Jurkat, Clone E6-1 (cell line): ENCODE measurements at places on chromosomes 4 and X.

DNA sequence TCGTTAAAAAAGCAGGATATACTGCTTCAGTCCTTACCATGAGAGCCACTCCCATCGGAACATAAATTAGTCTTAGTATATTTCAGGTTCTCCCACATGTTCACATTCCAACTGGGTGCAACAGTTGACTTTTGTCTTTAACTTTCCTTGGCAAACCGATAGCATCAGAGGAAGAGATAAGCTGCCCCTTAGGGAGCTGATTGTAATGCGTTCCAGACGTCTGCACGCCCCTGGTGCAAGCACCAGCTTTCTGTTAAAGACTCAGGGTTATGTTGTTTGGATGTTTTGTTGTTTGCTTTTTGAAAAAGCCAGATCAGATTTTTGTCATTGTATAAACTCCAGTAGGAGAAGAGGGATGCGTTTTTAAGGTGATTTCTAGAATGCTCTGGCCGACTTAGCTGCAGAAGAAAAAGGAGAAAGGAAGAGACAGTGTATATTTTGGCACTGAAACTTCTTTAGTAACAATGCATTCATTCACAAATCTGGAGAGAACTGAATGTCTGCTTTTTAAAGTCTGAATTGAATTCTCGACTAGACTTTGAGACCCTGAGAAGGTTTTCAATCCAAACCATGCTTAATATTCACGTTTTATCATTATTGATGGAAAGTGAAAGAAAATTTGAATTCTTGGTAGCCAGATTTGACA lies 160.9 kb downstream of the CBR4 start:
- DNase-seq, result no peak

DNA sequence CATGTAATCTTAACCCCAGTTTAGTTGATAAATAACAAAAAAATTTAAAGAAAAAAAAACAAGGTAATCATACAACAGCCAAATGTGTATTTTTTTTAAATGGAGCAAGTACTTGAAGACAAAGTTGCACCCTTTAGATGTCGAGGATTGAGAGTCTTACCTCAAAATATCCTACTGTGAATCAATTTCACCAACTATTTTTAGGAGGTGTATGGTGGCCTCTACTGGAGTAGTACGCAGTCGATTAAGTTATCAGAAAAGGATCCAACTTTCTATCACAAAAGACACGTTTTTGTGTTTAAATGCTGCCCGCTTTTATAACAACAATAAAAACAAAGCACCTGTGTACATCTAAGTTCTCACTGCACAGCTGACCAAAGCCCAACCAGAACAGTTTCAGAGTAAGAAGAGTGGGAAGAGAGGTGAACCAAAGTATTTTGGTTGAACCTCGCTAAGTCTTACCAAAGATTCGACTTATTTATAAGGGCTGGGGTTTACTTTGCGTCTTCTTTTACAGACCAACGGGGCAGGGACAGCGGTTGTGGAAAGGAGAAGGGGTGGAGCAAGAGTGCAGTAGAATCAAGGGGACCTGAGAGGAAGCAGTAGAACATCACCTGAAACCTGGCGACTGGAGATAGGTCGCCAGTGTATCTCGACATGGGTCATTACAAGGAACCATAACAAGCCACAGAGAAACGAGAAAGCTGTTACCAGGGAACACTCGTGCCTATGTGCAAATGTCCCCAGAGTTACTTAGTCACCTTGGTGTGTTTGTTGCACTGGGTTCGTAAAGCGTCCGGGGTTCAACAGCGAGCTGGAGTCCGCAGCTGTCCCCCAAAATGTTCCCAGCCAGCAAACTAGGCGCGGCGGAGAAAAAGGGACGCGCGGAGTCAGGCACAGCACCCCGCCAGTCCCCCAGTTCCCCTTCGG lies 1.1 kb downstream of the RPS6KA6 start:
- no peak for DNase-seq

GRCh38 chr4:112517067-112517634 lies 1.2 kb upstream of the NEUROG2 start:
- DNase-seq, result no peak

DNA sequence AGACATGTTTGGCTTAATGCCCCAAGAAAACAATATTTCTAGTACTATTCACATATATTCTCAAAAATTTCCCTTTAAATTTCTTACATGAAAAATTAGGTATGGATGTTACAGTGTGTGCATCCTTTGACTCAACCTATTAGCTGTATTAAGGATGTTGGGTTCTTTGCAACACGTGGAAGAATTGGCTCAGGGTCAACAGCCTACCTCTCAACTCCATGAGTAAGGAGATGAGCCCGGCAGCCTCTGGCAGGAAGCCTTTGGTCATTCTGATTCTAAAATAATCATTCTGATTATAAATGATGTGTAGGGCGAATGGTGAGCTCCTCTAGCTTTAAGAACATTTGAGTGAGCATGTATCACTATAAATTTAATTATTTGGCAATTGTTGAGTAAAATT lies 148.0 kb upstream of the WDFY3 start:
- no peak for DNase-seq

- no peak for DNase-seq
Measured at GRCh38 chr4:2417765-2418649, at the start of gene ZFYVE28. TSS of gene ZFYVE28 (minus strand) at chr4:2418645. CDS start at chr4:2418323, 322 bp downstream.
